Activated naive CD8-positive, alpha-beta T cell treated with anti-CD3 and anti-CD28 coated beads, Interleukin-2, amount 50 U/mL, for 24 hours (primary cell): ENCODE measurements at places on chromosomes 13 and 19.

DNA sequence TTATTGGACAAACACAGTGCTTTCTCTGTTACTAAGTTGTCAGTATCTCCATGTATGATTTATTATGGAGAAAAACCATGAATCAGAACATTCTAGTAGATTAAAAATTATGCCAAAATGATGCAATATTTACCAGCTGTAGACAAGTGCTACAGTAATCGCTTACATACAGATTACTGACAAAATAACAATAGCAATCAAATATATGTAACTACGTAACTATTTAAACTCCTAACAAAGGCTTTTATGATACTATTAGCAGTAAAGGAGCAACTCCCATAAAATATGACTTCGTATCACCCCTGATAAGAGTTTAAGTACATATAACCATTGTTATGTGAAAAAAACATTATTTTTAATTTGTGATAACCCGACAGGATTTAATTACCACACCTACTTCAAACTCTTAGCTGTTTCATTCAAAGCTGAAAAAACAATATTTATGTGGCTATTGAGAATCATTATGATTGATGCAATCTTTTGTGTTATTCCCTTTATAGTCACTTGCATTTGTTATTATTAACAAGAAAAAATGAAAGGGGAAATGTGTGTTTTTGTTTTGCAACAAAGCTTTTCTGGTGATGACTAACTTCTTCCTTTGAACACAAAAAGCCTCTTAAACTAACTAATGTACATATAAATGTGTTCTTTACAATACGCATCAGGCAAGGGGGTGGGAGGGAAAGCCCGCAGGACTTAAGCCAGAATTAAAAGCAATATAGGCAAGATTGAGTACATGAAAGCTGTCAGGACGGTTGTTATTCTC is 147.4 kb downstream of the ABCC4 start:
- no peak for DNase-seq

DNA sequence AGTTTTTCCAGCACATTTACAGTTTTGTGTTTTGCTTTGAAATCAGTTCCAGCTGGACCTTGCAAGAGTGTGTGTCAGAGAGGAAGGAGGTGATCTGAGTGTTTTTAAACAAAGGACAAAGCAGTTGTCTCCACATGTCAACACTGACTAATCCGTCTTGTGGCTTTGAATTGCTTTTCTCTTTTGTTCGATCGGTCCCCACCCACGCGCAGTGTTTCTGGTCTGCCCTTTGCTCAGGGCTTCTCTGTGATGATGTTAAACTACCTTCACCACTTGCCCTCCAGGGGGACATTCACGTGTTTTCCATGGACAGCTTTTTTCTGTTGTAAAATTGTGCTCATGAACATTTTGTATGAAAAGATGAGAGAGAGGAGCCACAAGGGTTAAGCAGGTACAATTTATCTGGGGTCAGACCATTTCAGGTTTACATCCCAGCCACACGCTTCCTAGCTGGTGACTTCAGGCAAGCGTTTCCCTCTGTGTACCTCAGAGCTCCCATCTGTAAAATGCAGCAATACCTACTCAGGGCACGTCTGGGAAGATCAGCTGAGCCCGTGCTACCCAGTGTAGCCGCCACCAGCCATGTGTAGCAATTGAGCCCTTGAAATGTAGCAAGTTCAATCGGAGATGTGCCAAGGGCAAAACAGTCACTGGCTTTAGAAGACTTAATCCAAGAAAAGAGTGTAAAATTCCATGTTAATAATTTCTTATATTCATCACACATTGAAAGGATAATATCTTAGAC is 13.5 kb upstream of the PLA2G4C start:
- peak; percentile 69 for DNase-seq

DNA sequence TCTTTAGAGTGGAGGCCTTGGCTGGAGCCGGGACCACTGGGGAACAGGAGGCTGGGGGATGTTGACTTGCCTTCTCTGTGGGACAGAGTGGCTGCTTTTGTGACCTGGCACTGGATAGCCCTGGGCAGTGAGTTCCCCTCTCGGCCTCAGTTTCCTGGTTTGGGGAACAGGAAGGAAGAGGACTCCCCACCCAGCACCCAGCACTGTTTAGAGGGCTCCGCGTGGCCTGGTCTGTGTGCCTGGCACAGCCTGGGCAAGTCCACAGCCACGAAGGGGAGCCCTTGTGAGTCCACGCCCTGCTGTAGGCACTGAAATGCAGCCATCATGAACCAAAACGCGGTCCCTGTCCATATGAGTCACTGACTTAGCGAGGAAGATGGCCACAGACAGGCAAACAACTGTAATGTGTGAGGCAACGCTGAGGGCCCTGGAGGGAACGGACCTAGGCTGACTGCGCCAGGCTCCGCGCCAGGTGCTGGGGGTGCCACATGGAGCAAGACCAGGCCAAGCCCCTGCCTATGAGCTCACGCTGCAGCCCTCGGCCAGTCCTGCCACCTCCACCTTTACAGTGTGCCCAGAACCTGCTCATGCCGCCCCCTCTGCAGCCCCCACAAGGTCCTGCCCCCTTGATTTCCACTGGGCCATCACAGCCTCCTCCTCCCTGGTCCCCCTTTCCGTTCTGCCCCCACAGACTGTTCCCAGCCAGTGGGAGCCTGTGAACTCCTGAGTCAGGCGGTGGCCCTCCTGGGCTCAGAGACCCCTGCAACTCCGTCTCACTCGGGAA is 35.5 kb downstream of the PAK4 start:
- no peak for DNase-seq

DNA sequence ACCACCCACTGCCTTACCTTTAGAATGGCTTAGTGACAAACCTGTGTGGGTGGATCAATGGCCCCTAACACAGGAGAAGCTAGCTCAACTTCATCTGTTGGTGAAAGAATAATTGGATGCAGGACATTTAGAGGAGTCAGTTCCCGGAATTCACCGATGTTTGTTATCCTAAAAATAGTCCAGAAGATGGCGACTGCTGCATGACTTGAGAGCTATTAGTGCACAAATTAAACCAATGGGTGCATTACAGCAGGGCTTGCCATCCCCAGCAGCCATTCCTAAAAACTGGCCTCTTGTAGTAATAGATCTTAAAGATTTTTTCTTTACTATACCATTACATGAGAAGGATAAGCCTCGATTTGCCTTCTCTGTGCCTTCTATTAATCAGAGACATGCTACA is 46.8 kb upstream of the ZNF726 start:
- no peak for DNase-seq

- no peak for DNase-seq
Observed at GRCh38 chr19:6564393-6564792, 26.6 kb downstream of the CD70 start.
